ENCODE measurements at places on chromosomes 7 and 10. TPM values are rescaled to one million over a fixed set of nuclear protein-coding genes. Genes with fewer than 3 reads are reported as not detected.
A peak's percentile ranks its signal among the peaks of the same experiment; 100 is the strongest.

Gene DMTF1
- total RNA-seq: 154 TPM

Gene CHAT
- not detected for total RNA-seq

Gene ACHE
- 0.84 TPM for total RNA-seq

Gene TLX1
- not detected for total RNA-seq

Gene VSTM2A
- not detected for total RNA-seq

Gene IFIT1B
- total RNA-seq: not detected

Gene FAM180A
- total RNA-seq: not detected

- no peak overlapping the region for H3K4me3 ChIP-seq
- no peak for DNase-seq
- no peaks in the 10 kb centered on the region for H3K36me3 ChIP-seq
- no peaks in the 10 kb centered on the region for H3K27me3 ChIP-seq
- peaks cover 37% of the 10 kb centered on the region for H3K4me1 ChIP-seq
Observed at GRCh38 chr7:75614401-75614800, 122.3 kb downstream of the SPDYE5 start.

- peak overlapping the region; percentile 8 for H3K27ac ChIP-seq
- peaks cover 24% of the 10 kb centered on the region for H3K4me1 ChIP-seq
- peak overlapping the region; percentile 15 for H3K4me3 ChIP-seq
Observed at GRCh38 chr10:24882047-24882698, 70.2 kb downstream of the PRTFDC1 start.

DNA sequence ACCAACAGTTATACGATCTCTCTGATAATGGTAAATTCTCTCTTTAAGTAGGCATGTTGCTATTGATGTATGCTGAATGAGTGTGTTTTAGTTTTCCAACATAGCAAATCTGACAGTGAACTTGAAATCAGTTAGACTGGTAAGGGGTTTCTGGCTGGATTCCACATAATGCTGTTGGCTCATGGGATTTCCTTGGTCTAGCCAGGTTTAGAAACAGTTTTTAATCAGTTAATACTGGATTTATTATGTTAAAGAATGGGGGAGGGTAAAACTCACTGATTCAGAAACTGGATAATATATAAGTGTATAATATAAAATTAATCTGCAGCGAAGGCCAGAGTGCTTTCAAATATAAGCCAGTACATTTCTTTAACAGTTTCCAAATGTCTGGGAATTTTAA, 55.6 kb downstream of the PCDH15 start:
- H3K4me3 ChIP-seq: no peak overlapping the region
- H3K36me3 ChIP-seq: no peaks in the 10 kb centered on the region
- no peaks in the 10 kb centered on the region for H3K4me1 ChIP-seq
- H3K27me3 ChIP-seq: no peaks in the 10 kb centered on the region
- DNase-seq: no peak
- H3K27ac ChIP-seq: no peak overlapping the region

- no peak overlapping the region for H3K27ac ChIP-seq
- no peaks in the 10 kb centered on the region for H3K36me3 ChIP-seq
- no peak overlapping the region for H3K4me3 ChIP-seq
- H3K27me3 ChIP-seq: no peaks in the 10 kb centered on the region
- DNase-seq: no peak
Observed at GRCh38 chr7:55400191-55400590, 35.1 kb downstream of the LANCL2 start.

GRCh38 chr7:96303105-96303685, 18.7 kb downstream of the SLC25A13 start:
- H3K27ac ChIP-seq: no peak overlapping the region
- H3K4me1 ChIP-seq: peaks cover 10% of the 10 kb centered on the region
- H3K36me3 ChIP-seq: no peaks in the 10 kb centered on the region
- no peak overlapping the region for H3K4me3 ChIP-seq
- no peak for DNase-seq
- H3K27me3 ChIP-seq: no peaks in the 10 kb centered on the region

DNA sequence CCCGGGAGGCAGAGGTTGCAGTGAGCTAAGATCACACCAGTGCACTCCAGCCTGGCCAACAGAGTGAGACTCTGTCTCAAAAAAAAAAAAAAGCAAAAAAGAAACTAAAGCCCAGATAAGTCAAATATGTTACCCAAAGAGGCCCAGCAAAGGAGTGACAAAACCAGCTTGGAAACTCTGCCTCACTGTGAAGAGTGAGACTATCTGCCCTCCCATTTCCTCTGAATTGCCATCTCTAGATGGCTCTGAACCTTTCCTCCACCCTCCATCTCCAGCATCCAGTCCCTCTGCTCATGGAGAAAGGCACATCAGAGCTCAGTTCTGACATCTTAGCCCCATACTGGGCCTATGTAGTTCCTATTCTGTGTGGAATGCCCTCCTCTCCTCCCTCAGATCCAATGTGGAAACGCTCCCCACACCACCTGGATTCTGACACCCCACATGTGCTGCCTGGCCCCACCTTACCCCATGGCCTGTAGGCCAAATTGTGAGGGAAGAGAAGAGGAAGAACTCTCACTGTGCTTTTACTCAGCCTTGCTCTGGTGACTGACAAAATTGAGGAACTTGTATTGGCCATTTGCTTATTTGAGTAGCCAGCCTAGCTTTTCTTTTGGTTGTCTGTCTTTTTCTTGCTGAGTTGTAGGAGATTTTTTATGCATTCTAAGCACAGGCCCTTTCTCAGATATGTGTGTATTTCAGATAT, 18.0 kb upstream of the NUDCD3 start:
- H3K4me1 ChIP-seq: no peaks in the 10 kb centered on the region
- no peak overlapping the region for H3K4me3 ChIP-seq
- no peaks in the 10 kb centered on the region for H3K27me3 ChIP-seq

DNA sequence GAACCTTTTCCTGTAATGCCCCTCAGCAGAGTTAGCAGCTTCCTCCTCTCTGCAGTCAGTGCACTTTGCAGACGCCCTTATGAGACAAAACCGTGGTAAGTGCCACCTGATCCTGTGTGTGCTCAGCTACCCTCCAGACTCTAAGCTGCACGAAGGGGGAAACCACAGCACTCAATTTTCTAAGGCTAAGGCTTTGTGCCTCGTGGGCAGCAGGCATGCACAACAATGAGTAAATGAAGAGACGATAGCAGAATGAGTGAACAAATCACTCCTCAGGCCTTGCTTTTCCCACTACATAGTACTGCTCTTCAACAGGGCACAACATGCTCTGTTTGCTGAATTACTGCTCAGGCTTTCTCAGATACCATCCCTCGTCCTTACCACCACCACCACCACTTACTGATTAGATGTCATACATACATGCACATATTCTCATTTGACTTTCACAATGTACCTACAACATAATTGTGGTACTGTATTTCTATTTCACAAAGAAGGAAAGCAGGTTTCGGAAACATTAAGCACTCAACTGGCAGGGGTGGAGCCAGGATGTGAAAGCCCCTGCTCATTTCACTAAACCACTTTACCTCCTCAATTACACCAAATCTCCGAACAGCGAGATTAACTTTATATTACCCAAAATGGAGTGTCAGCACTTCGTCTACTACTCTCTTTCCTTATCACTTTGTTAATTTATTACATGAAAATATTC, 85.4 kb downstream of the ICA1 start:
- peak overlapping the region; percentile 2 for H3K4me3 ChIP-seq
- peak overlapping the region; percentile 87 for H3K27ac ChIP-seq
- peak; percentile 32 for DNase-seq
- H3K4me1 ChIP-seq: peaks cover 36% of the 10 kb centered on the region

GRCh38 chr7:157845203-157845835, 508.5 kb downstream of the DNAJB6 start:
- no peak for DNase-seq
- H3K4me3 ChIP-seq: no peak overlapping the region
- H3K36me3 ChIP-seq: no peaks in the 10 kb centered on the region
- no peak overlapping the region for H3K27ac ChIP-seq
- H3K4me1 ChIP-seq: no peaks in the 10 kb centered on the region

GRCh38 chr7:84637568-84638338, 443.2 kb upstream of the SEMA3A start:
- no peak overlapping the region for H3K4me3 ChIP-seq
- no peak for DNase-seq
- no peaks in the 10 kb centered on the region for H3K36me3 ChIP-seq
- no peaks in the 10 kb centered on the region for H3K27me3 ChIP-seq
- no peaks in the 10 kb centered on the region for H3K4me1 ChIP-seq

Measured in natural killer cell (primary cell).